Bone marrow (tissue), 2 donors: ENCODE measurements at places on chromosomes 3 and 15.

DNA sequence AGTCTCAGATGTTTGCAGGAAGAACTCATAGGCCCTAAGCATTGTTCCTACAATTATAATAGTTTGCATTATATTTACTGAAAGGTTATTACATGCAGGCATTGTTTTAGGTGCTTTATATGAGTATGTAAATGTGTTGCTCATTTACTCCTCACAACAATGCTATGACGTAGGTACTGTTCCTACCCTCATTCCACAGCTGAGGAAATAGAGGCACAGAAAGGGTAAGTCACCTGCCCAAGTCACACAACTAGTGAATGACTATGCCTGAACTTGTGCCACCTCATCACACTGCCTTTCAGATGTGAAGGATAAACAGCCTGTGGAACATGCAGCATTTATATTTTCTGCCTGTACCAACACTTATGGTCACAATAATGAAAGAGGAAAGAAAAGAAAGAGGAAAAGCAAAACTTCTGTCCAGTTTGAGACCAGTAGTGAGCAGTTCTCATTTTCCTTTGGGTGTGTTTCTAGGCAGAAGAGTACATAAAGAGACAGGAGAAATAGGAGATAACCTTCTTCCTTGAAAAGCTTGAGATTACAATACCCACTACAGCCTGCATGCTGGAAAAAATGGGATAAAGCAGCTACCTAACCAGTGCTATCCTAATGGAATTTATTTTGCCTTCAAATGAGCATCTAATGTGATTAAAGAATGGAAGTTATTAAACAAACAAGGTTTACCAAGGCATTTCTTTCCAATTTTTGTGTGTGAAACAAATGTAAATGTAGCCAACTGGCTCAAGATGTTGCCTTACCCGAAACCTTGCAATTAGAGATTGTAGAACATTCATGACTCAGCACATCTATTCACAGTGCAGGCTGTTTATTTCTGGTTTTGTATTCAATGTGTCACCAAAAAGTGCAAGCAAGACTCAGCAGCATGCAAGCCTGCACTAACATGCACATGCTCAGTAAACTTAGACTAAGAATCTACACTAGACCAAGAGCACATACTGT lies 20.5 kb upstream of the ENTPD3 start:
- no peak for DNase-seq

- no peak for DNase-seq
These were observed 202.2 kb upstream of the CMC1 start for GRCh38 chr3:28039234-28039633.

GRCh38 chr15:29480278-29480677 lies 210.7 kb upstream of the NSMCE3 start:
- no peak for DNase-seq

DNA sequence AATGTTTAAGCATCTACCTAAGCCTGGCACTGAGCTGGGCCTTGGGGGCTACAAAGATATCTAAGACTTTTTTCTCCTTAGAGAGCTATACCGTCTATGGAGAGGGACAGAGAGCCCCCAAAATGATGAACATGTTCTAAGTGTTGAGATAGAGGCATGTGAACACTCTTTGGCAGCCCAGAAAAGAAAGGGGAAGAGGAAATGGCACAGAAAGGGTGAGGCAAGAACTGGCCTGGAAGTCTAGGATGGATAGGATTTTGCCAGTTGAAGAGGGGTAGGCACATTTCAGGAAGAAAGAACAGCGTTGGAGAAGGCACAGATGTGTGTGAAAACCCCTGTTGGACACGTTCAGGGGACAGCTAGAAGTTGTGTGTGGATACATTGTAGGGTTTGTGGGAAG lies 276.2 kb upstream of the LRRFIP2 start:
- DNase-seq: no peak

GRCh38 chr15:90496791-90497190 lies 32.9 kb upstream of the CRTC3 start:
- no peak for DNase-seq

DNA sequence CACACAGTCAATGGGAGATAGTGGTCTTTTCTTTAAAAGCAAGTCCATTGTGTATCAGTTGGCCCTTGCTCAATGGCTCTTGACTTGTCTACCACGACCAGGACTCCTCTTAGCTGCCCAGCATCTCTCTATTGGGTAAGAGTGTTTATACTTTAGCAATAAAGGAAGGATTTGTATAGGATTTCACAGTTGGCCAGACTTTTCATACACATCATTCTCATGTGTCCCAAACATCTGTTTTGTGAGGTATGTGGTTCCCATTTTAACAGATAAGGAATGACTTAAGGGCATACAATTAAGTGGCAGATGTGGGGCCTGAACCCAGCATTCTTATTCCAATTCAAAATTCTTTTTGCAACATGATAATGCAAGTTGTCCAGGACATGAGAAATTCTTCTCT lies 191.5 kb downstream of the CHST2 start:
- no peak for DNase-seq
